ENCODE measurements at places on chromosomes 2 and 18.

DNA sequence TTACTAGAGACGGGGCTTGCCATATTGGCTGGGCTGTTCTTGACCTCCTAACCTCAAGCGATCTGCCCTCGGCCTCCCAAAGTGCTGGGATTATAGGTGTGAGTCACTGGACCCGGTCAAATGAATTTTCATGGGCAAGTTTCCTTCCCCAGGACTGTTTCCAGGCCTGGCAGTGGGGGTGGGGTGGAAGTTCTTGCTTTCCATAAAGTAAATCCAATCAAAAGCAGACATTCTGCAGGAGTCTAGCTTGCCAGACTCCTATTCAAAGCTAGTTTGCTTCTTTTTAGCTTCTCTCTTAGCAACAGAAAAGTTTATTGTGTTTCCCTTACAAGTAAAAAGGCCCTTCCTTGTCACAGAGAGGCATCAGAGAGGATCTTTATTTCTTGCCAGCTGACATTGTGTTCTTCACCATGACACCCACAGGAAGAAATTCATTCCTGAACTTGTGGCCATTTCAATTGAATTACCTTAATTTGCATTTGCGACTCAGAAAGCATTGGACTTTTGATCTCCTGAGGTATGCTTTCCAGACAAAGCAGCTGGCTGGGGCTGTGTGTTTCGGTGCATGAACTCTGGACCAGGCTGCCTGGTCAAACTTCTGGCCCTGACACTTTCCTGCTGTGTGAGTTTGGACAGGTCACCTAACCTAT lies 37.9 kb downstream of the LYPD1 start:
- no peak for DNase-seq

DNA sequence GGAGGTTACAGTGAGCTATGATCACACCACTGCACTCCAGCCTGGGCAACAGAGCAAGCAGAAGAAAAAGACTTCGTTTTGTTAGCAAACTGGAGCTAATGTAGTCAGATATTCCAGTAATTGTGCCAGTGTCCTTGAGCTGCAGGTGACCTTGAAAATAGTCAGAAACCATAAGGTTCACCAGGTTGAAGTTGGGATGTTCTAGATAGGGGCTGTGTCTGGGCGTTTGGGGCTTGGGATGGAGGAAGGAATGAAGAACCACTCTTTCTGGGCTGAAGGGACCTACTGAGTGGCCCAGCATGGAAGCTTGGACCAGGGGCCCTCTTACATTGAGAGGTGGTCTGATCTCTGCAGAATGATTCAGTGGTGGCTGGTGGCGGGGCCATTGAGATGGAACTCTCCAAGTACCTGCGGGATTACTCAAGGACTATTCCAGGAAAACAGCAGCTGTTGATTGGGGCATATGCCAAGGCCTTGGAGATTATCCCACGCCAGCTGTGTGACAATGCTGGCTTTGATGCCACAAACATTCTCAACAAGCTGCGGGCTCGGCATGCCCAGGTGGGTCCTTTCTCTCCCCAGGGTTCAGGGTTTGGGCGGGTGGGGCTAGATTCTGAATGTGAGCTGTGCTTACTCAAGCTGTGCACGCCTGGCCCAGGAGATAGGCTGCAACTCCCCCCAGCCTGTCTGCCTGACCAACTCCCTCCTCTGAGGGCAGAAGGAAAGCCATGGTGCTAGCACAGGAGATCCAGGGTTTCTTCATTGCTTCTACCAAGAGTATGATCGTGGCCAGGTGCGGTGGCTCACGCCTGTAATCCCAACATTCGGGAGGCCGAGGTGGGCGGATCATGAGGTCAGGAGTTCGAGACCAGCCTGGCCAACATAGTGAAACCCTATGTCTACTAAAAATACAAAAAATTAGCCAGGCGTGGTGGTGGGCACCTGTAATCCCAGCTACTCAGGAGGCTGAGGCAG lies 17.1 kb downstream of the CCT7 start:
- no peak for DNase-seq

GRCh38 chr2:128745946-128746345 lies 427.3 kb upstream of the HS6ST1 start:
- DNase-seq = no peak

DNA sequence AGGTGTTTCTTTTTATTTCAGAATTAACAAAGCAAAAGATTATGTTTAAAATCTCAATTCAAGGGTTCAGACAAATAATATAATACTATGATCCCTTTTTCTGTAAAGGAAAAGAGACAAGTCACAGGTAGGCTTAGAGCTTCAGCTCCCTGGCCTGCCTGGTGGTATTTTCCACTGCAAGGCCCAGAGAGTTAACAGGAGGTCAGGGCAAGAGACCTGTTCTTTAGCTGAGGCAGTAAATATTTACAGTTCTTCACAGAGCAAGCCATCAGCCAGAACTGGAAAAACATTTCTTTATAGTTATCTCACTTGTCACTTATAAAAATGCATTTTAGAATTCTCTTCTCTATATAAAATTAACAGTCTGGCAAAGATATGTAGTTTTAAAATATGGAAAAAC lies 70.1 kb downstream of the EPG5 start:
- no peak for DNase-seq

DNA sequence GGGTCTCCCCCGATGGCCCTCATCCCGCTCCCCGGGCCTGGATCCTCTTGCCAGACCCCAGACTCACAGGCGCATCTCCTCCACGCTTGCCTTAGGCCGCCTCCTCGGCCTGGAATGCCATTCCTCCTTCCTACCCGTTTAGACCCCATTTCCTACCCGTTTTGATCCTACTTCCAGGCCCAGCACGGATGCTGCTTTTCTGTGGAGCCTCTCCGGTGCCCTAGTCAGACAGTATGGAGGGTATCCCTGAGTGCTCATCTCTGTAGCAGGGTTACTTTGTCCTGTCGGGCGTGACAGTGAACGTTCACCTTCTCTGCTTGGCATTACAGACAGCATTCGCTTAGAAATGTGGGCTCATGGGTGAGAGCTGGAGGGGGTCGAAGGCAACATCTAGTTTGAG lies 9.3 kb downstream of the TOGARAM2 start:
- DNase-seq = no peak

DNA sequence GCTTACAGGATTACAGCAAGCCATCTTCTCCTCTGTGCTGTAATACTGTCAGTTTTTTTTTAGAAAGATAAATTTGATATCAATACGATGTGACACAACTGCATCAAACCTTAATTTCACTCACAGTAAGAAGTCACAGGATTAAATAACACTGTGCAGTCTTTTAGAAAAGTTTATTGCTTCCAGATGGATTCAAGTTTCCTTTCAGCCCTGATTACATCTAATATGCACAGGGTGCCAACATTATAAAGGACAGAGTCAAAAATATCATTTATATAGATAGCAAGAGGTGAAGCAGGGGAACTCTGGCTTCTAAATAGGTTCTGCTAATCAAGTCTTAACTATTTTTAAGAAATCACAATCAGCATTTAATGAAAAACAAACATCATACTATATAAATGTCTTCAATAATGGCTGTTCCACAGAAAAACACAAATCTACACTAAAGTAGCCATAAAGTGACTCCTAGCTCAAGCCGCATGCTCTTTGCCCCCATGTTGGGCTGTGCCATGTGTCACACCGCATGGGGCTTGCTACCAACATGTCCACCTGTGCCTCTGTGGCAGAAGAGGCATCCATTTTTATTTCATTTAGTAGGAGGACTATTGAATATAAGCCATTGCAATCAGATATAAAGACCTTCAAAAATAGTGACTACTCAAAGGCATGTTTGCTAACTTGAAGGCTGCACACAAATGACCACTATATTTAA lies 35.0 kb downstream of the CERKL start:
- DNase-seq = no peak

DNA sequence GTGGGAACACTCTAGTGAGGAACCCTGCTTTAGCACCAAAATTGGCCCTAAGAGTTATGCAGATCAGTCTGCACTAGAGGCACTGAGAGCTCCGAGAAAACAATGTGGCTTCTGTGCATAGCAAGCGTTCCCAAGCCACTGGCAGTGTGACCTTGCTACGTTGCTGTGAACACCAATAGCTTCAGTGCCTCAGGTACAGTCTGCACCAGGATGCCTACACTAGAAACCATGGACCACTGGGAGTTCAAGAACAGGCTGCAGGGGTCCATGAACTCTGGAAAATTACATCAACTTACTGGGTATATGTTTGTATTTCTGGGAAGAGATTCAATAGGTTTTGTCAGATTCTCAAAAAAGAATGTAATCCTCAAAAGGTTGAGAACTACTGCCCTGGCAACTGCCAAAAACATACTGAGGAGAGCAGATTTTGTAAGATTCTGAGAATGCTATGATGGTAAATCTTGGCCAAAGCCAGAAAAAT lies 18.3 kb upstream of the SP3 start:
- no peak for DNase-seq

DNA sequence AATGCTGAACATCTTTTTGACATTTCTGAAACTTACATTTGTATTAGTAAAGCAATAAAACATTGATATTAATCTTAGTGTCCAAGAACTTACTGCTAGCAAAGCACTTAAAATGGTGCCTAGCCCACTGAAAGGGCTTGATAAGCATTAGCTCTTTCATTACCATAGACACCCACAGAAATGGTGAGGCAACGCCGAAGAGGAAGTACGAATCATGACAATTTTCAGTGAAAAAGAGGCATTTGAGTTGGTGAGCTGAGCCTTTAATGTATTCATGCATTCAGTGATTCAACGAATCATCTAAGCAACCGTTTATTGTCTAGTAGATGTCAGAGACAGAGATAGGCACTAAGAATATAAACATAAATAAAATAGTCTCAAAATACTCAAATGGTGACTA lies 101.1 kb downstream of the PIGN start:
- DNase-seq = no peak

- no peak for DNase-seq
Observed at GRCh38 chr18:64718808-64719207, 569.9 kb upstream of the LINC00305 start.

DNA sequence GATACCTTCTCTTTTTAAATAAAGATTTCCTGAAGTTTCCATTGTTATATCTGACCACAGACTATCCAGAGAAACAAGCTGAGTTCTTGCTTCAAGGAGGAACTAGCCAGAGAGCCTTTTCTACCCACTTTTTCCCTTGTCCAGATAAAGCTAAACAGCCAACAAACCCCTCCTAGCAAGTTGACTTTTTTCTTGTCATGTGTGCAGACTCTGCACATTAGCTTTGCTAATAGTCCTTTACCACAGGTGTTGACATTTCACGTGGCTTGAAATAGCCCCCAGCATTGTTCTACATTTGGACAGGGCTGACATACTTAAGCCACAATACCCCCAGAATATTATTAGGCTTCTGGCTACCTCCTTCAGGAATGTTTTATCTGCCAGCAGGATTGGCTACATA lies 40.7 kb downstream of the PCBP1 start:
- DNase-seq = no peak

DNA sequence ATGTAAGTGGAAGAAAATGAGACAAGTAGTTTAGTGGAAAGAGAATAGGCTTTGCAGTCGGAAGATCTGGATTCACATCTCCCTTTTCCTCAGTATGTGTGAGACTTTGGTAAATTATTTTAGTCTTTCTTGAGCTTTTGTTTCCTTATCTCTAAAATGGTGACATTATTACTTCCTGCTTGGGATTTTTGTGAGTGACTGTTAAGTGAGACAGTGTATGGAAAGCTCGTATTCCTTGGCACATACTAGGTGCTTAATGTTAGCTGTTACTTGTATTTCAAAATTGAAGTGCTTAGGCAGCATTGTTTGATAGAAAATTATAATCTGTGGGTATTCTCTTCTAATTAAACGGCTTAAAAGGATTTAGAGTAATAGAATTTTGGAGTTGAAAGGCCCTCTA lies 2.0 kb downstream of the ZNF638 start:
- DNase-seq = no peak

- no peak for DNase-seq
Observed at GRCh38 chr2:57333221-57333620, 713.4 kb upstream of the VRK2 start.

- DNase-seq = no peak
Observed at GRCh38 chr2:146523196-146523595, 1321.6 kb upstream of the ACVR2A start.

- no peak for DNase-seq
Observed at GRCh38 chr2:233563663-233564430, 2.7 kb downstream of the USP40 start.

DNA sequence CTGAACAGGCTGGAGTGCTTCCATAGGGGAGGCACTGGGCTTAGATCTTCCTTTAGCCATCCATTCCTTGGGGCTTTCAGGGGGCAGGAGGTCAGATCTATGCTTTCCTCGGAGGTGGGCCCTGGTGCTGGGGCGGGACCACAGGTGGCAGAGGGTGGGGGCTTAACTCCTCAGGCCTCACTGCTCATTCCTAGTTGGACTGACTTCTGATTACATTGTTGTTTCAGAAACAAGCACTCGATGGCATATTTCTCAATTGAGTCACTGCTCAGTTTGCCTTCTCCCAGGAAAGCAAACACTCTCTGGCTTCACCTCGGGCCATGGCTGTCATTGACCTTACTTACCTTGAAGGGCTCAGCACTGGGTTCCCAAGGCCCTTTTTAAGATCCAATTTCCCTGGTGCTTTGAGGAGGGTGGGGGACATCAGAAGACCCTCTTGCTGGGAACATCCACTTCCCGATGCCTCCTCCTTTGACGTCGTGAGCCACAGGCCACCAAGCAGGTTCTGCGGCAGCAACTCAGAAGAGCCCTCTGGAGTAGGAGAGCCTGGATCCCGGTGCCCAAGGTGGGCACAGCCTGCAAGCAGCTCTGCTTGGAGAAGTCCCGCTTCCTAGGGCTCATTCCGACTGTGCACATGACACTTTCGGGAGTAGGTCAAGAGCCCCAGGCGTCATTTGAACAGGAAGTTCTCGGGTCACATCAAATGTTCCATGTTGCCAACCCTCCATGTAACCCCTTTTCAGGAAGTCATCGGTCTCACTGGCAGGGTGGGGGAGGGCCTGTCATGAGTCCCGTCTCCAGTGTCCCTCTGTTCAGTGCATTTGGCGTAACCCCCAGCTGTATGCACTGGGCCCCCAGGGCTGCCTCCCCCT lies 40.6 kb downstream of the SDC1 start:
- no peak for DNase-seq

DNA sequence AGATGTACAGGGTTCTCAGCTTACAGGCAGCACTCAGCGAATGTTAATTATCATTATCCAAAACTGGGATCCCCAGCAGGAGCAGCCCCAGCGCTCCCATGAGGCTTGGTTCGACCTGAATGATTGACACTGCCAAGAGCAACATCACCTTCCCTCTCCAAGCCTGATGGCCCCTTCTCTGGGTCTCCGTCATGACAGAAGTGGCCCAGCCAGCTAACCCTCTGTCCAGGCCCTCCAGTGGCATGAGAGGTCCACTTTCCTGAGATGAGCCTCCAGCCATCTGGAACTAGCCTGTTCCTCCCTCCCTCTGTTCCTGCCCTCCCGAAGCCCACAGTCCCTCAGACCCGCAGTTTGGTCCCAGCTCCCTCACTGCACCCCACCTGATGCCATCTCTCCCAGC lies 97.0 kb upstream of the RAB6C start:
- no peak for DNase-seq

DNA sequence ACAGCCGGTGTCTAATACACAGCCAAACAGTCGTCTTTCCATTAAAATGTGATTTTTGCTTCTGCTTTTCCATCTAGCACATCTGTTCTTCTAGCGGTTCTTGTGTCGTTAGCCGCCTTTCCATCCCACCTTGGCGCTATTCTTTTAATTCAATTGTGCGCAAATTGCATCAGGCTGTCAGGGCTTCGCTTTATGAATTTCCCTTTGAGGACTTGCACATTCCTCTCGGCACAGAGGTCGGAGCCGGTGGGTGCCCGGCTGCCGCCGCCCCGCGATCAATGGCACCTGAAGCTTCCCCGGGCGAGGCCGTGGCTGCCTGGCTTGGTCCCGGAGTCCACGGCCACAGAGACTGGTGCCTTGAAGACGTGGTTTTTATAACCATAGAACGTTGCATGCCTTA lies 33.9 kb upstream of the TSPYL6 start:
- no peak for DNase-seq

GRCh38 chr2:86037141-86037794 lies 68.4 kb downstream of the POLR1A start:
- peak; percentile 81 for DNase-seq
